ENCODE measurements at places on chromosomes 1 and 21.

GRCh38 chr1:21867451-21867996 is 55.5 kb downstream of the LDLRAD2 start:
- DNase-seq, result no peak

- DNase-seq, result no peak
These were observed 34.9 kb downstream of the CENPF start for GRCh38 chr1:214637722-214638458.

GRCh38 chr1:226709953-226710352 is 29.1 kb downstream of the ITPKB start:
- DNase-seq, result no peak

GRCh38 chr1:67570486-67571143 is 114.4 kb upstream of the GADD45A start:
- DNase-seq, result no peak

DNA sequence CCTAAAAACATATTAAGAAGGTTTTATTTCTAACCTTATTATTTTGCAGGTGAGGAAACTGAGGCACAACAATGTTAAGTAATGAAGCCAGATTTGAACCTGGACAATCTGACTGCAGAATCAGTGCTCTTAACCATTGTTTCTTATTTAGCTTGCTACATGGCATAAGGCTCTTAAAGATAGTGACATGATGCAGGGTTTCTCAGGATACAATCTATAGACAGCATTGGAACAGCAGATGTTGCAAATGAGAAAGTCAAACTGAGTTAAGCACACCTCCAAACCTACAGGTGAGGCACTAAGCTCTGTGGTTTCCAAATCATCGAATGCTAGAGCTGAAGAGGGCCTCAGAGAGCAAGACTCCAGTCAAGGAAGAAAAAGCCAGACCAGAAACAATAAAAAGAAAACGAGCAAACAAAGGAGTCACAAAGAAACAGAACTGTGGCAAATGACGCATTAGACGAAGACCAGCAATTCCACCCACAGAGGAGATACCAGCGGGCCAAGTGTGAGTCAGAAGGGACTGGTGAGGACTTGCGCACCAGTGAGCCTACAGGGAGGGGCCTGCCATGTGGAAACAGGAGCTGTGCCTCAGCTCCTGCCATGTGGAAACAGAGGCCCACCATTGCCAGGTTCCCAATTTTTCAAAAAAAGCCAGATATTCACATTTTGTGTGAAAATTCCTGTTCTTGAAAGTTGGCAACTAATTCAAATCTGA is 14.4 kb downstream of the CD58 start:
- DNase-seq, result no peak

DNA sequence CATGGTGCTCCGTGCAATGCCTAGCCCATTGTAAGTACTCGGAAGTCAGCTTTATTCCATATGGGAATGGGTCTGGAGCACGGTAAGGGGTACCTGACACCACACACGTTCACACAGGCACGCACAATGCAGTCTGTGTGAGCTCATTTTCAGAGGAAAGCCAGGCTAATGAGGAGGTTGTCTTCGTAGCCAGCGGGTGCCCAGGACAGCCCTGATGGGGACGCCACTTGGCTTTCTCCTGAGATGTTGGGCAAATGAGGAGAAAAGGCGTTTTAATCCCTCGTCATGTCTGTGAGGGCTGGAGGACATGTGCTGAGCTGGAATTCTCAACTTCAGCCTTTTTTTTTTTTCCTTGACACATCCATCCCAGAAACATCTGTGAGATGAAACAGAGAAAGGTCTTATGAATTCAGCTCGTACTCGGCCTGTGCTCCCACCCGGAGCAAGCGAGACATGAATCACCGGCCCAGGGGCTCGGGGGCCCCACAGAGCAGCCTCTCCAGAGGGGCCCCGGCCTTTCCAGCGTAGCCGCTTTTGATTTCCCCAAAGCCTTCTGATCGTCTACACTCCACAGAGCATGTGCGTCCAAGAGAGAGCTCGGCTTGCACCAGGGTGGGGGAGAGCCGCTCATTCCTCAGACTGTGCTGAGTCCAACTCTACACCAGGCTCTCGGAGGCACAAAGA is 125.1 kb downstream of the EPHB2 start:
- no peak for DNase-seq

- DNase-seq, result no peak
These were observed 242.2 kb downstream of the RGS7 start for GRCh38 chr1:241114699-241115233.

GRCh38 chr1:65238010-65238409 is 71.3 kb upstream of the DNAJC6 start:
- DNase-seq, result no peak

- no peak for DNase-seq
These were observed 225.9 kb upstream of the POU3F1 start for GRCh38 chr1:38272515-38272914.

- DNase-seq, result no peak
These were observed 36.0 kb downstream of the ABCG1 start for GRCh38 chr21:42254651-42255601.

- no peak for DNase-seq
These were observed 71.0 kb downstream of the SIK1 start for GRCh38 chr21:43355925-43356289.

DNA sequence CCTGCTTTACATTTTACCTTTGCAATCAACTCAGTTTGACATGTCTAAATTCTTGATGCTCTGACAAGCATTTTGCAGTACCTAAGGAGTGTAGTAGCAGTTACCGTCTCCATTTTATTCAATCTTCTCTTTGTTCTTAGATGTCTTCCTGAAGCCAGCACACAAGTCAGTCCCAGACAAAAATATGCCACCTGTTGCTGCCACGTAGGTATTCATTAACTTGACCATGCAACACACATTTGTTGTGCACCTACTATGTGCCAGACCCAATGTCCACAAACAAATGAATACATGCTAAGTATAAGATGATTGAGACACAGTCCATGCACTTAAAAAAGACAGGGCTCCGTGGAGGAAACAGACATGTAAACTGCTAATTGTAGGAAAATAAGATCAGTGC is 81.5 kb upstream of the NGF start:
- DNase-seq, result no peak
